ENCODE measurements at places on chromosomes 1 and 21.

DNA sequence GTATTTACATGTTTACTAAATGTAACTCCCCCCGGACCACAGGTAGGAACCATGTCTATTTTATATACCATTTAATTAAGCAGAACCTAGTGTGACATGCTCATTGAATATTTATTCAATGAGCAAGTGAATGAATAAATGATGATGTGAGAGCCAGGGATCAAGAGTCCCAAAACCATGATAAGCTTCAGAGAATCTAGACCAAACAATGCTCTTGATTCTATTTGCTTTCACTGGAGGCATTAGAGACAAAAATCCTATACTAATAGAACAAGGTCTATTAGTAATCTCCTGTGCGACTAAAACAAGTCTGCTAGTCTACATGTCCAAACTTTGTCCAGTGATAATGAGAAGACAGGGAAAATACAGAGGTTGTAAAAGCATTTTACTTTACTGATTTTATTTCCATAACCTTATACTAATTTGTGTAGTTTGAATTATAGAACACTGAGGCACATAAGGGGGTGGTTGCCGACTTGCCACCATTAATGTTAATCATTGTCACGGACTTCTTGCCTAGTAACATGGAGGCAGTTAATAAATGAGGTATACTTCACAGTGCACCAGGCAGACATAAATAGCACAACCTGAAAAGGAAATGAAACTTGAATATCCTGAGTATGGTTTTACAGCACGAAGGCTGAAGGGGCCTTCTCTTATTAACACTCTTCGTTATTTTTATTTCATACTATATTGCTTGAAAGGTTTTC is 69.8 kb downstream of the TBX15 start:
- DNase-seq = no peak

GRCh38 chr1:119046429-119046784 is 58.3 kb upstream of the TBX15 start:
- no peak for DNase-seq

- DNase-seq = no peak
These were observed 9.5 kb downstream of the GNAT2 start for GRCh38 chr1:109609881-109610280.

DNA sequence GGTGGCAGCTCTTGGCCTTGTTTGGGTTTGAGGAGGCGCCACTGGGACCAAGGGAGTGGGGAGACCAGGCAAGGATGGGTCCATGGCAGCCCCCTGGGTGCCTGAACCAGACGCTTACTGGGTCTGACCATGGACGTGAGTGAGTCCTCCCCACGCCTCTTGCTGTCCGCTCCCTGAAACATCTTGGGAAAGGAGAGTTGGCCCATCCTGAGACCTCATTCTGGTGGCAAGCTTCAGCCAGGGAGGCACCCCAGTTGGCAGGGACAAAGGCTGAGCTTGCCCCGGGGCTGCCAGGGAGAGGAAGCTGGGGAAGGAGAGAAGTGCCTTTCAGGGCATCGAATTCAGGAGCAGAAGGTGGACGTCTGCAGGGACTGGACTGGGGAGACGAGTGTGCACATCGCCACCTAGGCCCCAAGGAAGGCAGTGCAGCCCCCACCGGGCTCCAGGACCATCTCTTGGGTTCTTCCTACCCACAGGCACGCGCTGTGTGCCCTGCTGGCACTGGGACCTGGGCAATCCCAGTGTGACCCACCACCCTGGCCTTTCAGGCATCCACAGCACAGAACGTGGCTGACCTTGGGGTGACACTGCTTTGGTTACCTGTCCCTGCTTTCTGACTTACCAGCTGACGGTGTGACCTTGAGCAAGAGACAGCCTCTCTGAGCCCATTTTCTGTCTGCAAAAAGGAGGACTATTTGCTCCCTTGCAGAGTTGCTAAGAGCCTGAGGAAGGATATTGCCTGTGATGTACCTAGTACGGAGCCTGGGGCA is 132.9 kb upstream of the WNT4 start:
- peak; percentile 11 for DNase-seq
